NCI-H1436 treated with DMSO at 0.1 percent for 48 hours (cell line): ENCODE measurements at places on chromosomes 16 and 17.

GRCh38 chr17:81371910-81372760 is 23.1 kb upstream of the BAHCC1 start:
- no peak for DNase-seq

- no peak for DNase-seq
Observed at GRCh38 chr16:23505671-23506605, 4.4 kb downstream of the GGA2 start.

DNA sequence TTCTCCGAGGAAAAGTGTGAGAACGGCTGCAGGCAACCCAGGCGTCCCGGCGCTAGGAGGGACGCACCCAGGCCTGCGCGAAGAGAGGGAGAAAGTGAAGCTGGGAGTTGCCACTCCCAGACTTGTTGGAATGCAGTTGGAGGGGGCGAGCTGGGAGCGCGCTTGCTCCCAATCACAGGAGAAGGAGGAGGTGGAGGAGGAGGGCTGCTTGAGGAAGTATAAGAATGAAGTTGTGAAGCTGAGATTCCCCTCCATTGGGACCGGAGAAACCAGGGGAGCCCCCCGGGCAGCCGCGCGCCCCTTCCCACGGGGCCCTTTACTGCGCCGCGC is at the start of gene ERBB2:
TSS of gene ERBB2 (plus strand) at position 247 of the 330 bp plus-strand sequence. CDS start 175 bp downstream, outside the sequence.
- DNase-seq: no peak

- no peak for DNase-seq
Observed at GRCh38 chr16:85921026-85921425, 22.1 kb downstream of the IRF8 start.

- no peak for DNase-seq
Observed at GRCh38 chr17:40124279-40125141, 2.7 kb downstream of the MSL1 start.

GRCh38 chr16:69928856-69929400 is 22.2 kb upstream of the CLEC18A start:
- DNase-seq: no peak

GRCh38 chr16:52546291-52547003 is 496 bp downstream of the TOX3 start:
- no peak for DNase-seq

DNA sequence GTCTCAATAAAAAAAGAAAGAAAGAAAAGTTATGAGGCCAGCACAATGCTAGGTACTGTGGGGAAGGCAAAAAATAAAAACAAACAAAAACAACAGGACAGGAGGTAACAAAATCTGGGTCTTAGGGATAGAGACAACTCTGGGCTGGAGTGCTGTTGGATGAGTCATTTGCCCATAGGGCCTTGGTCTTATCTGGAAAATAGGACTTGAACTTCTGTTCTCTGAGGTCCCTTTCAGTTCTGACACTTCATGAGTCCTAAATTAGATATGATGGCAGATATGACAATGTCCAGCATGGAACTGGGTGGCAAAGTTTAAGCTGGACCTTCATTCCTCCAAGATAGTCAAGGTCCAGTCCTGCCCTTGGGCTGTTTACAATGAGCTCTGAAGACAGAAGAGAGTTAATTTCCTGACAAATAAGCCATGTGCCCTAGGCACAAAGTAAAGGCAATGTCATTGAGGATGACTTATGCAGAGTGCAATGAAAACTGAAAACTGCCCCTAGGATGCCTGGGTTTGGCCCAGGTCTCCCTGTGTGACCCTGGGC is 8.9 kb upstream of the HDAC5 start:
- no peak for DNase-seq

DNA sequence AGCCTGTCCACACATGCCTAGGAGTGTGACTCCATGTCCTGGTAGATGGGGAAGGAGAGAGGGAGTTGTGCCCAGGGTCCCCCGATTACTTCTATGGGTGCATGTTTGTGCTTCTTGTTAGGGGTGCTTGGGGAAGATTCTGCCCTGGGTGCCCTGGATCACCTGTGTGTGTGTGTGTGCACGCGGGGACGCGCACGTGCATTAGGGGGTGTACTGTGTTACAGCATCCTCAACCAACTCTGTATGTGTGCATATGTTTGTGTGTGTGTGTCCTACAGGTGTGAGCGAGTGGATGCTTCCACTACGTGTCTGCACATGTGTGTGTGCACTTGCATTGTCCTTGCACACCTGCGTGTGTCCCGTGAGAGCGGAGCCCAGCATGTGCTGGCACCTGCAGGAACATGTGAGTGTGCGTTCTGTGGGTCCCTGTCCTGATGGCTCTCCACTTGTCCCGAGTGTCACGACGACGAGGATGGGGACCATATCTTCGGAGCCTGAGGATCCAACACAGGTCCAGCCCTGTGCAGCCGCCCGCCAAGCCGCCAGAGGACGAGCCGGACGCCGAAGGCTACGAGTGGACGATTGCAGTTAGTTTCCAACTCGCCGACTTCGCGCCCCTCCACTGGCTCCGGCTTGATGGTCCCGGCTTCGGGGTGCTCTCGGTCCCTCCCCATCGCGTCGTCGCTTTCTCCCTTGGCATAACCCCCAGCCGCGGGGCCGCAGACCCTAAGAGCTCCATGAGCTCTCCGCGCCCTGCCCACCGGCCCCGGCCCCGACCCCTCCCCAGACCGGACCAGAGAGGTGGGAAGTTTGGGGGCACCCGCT is 6.0 kb upstream of the TBC1D3B start:
- DNase-seq: no peak

DNA sequence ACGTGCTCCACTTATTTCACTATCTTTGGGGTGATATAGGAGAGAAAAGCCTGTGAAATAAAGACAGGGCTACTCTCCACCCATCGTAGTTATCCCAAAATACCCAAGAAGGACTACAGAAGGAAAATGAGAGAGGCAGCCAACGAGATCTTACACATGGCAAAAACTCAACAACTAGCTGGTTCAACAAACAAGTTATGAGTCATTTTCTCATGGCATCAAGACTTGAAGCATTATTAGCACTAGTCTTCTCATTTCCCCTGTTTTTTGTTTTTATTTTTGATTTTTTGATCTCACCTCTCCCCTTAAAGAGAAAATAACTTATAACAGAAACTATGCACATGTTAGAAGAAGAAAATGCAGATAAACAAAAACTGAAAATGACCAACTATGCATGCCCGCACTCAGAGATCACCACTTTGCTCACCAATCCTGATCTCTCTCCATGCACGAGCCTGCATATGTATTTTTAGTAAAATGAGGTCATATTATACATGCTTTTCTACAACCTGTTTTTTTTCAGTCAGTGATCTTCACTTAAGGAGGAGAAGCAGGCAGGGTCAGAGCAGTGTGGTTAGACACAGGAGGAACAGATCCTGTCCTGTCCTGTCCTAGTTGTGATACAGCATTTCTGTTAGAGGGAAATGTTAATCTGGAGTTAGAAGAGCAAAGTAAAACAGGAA is 22.8 kb downstream of the FAM117A start:
- DNase-seq: no peak

GRCh38 chr17:41992576-41992975 is 24.7 kb downstream of the DNAJC7 start:
- no peak for DNase-seq

GRCh38 chr17:29341726-29342125 is 47.8 kb upstream of the NUFIP2 start:
- no peak for DNase-seq

GRCh38 chr16:4505356-4506147 is 29.4 kb downstream of the HMOX2 start:
- no peak for DNase-seq

DNA sequence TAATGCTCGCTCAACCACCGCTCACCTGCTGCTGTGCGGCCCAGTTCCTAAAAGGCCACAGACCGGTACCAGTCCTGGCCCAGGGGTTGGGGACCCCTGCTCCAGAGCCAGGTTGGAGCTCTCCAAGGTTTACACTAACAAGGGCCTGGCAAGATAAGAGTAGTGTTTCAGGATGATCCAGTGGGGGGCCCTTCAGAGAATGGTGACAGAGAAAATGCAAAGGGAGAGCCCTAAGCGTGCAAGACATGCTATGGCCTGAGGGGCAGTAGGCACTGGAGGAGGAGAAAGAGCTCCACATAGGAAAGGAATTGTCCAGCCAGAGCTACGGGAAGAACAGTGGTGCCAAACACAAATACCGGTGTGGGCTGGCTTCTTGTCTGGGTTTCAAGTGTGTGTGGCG is 233.4 kb downstream of the STX8 start:
- no peak for DNase-seq

DNA sequence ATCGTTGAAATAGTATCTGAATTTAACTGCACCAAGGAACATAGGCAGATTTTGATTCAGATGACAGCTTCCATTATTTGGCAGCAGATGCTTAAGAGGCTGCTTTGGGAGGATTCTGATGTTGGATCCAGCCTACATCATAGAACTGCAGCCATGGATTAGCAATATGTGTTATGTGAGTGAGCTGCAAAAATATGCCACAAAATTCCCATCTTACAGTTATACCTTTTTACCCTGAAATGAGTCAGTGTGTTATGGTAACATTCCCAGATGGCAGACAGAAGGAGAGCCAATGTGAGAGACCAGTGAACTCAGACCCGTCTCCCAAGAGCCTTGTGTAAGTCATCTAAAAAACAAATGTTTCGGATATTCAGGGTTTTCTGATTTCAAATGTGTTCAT is 206.1 kb downstream of the CDH13 start:
- no peak for DNase-seq

- DNase-seq: no peak
Observed at GRCh38 chr16:11524098-11524760, 62.5 kb downstream of the LITAF start.

- no peak for DNase-seq
Observed at GRCh38 chr16:2919511-2920255, 8.0 kb downstream of the FLYWCH1 start.

GRCh38 chr17:77140878-77141767 is at the start of gene SEC14L1:
SEC14L1 (plus strand) TSS chr17:77140969; CDS start chr17:77143597, 2,628 bp downstream.
- no peak for DNase-seq

GRCh38 chr16:66050991-66051390 is 315.5 kb upstream of the CDH5 start:
- no peak for DNase-seq

DNA sequence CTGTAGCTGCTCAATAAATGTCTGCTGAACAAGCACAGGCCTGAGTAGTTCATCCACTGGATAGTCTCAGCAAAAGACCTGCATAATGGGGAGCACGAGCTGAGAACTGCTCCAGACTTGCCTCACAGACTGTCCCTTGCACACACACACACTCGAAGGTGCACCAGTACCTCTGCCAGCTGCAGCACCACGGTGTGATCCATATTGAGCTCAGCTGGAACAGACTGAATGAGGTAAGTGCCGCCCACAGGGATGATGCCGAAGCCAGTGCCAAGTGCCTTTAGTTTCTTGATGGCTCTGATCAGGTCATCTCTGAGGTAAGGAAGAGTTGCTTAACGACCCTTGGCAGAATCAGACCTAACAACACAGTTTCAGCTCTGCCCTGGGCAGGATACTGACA is 11.6 kb downstream of the SNF8 start:
- DNase-seq: no peak

DNA sequence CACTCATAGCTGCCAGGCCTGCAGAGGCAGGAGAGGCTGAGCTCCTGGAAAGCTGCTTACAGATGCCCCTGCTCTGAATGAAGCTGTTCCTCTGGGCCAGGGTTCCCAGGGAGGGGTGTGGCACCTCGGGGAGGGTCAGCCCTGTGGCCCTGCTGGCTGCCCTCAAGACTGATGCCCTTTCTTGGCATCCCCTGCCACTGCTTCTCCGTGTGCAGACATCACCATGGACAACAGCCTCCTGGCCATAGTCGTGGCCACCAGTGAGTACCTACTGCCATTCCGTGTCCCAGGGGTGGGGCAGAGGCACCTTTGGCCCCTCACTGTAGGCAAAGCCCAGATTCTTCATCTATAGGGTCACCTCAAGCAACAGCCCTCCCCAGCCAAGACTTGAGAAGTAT is 8.9 kb downstream of the MRPL27 start:
- no peak for DNase-seq

DNA sequence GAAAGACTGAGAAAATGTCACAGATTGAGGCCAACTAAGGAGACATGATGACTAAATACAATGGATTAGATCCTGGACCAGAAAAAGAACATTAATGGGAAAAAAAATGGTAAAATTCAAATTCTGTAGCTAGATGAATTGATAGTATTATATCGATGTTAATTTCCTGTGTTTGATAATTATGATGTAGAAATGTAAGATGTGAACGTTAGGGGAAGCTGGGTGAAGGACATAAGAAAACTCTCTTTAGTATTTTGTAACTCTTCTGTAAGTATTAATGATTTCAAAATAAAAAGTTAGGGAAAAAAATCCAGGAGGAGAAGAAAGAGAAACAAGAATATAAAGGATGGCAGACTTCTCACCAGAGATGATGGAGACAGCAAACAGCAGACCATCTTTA is 2.8 kb upstream of the ITGB3 start:
- no peak for DNase-seq

- DNase-seq: no peak
Observed at GRCh38 chr17:37797206-37797605, 52.3 kb upstream of the HNF1B start.

GRCh38 chr16:23274968-23275367 is 27.1 kb upstream of the SCNN1B start:
- no peak for DNase-seq

GRCh38 chr16:21262779-21263639 is 15.1 kb downstream of the CRYM start:
- DNase-seq: no peak

DNA sequence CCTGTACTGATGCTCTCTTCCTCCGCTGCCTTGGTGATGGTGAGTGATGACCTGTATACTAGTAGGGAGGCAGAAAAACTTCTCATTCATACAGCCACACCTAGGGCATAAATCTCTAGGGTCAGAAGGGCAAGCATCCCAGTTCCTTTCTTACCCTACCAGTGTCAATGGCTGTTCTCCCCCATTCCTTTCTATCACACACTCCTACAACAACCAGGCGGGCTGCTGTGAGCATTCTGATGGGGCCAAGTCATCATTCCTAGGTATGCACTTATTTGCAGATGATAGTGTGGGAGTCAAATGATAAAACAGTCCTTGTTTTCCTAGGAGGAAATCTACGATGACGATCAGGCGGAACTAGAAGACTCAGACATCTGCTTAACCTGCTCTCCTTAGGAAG is 14.0 kb upstream of the SLC6A4 start:
- DNase-seq: no peak

- DNase-seq: no peak
Observed at GRCh38 chr17:56700919-56701420, 107.5 kb downstream of the NOG start.

DNA sequence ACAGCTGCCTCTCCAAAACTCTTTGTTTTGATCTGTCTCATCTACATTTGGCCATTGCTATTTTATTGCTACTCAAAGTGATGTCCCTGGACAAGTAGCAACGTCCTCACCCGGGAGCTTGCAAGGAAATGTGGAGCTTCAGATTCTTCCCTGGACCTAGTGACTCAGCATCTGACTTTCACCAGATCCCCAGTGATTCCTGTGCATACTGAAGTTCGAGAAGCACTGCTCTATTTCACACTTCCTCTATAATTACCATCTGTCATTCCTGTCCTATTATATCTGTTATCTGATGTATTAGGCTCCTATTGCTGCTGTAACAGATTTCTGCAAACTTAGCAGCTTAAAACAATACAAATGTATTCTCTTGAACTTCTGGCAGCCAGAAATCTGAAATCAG is 28.5 kb upstream of the VAT1L start:
- no peak for DNase-seq
